NCI-H1417 (cell line): ENCODE measurements at places on chromosomes 3 and 15.

GRCh38 chr3:126053949-126054569, 29.9 kb downstream of the SLC41A3 start:
- DNase-seq = no peak

GRCh38 chr3:196499807-196500524, 3.6 kb downstream of the RNF168 start:
- no peak for DNase-seq

DNA sequence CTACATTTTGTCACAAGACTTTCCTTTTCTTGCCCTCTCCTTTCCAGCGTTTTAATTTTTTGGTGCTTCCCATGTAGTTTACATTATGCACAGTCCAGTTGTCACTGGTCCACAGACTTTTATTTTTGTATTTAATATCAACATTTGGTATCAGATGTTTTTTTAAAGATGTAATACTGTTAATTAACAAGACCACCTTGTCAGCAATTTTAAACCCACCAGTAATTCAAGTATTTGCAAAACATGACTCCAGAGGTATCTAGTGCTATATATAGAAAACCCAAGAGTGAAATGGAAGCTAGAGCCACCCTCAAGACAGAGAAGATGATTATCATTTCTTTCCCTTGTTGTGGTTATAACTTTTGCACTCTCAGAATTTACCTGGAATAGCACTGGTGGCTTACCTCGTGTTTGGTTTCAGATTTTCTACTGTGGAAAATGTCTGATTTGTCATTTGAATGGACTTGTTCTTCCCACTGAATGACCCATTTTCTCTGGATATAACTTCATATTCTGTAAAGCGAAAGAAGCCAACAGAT, 56.2 kb downstream of the TFG start:
- DNase-seq = no peak

DNA sequence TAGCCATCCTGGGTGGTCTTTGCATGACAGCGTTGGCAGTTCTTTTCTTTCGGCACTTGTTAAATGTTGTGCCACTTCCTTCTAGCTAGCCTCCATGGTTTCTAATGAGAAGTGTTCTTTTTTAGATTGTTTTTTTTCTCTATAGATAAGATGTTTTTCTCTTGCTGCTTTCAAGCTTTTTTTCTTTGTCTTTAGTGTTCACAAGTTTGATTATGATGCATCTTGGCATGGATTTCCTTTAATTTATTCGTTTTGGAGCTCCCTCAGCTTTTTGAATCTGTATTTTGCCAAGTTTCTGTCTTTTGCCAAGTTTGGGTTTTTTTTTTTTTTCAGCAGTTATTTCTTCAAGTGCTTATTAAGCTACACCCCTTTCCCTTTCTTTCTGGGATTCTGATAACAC, 53.1 kb downstream of the TM2D3 start:
- no peak for DNase-seq

GRCh38 chr15:36090286-36090946, 489.0 kb upstream of the CDIN1 start:
- DNase-seq = peak; percentile 56

DNA sequence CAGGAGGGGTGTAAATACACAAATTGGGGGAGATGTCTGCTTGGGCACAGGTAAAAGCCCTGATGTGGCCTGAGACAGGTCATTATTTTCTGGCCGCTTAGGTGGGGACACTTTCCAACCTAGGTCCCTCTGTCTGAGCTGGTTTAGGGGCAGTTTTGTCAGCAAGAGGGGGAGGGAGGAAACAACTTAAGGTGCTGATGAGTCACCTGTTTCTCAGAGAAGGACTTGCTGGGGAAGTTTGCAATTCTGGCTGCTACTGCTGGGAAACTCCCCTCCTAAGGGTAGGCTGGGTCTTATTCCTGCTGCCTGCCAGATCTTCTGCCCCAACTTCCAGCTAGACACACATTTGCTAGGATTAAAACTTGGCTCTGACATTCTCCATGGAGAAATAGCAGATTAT, 4.8 kb upstream of the RHOV start:
- no peak for DNase-seq

GRCh38 chr3:31079689-31080088, 185.2 kb upstream of the GADL1 start:
- no peak for DNase-seq

GRCh38 chr3:152056987-152057386, 183.5 kb downstream of the SUCNR1 start:
- no peak for DNase-seq

GRCh38 chr15:60762638-60763037, 283.7 kb upstream of the ICE2 start:
- no peak for DNase-seq

GRCh38 chr3:58874795-58875194, 175.0 kb downstream of the CFAP20DC start:
- no peak for DNase-seq

- DNase-seq = no peak
Observed at GRCh38 chr3:108297647-108298046, 1.3 kb downstream of the HHLA2 start.

DNA sequence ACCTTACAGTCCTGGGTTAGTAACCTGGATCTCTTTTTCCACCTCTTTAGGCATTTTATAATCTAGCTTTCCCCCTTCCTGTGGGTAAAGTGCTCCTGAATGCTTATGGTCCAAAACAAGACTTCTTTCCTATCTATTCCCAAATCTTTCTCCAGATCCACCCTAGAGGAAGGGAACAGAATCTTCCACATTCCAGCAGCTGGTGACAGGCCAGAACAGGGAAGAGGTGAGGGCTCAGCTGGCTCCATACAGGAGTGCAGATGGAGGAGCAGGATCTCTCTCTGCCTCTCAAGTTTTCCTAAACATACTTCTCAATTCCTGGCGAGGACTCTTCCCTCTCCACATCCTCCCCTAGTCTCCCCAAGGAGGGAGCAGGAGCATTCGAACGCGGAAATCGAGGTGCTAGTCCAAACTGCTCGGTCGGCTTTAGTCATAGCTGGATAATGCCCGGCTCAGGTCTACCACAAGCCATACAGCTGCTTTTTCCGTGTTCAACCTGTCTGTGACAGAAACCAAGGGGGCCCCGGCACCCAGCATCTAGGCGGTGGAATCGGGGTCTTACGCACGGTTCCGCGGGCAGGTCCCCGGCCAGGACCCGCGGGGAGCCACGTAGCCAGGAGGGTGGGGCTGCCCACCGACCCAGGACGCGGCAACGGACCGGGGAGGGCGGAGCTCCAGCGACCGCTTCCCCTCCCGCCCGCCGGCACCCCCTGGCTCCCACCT, 4.0 kb downstream of the RASSF1 start:
- peak; percentile 49 for DNase-seq

GRCh38 chr3:64291956-64292355, 66.7 kb upstream of the PRICKLE2 start:
- DNase-seq = no peak

DNA sequence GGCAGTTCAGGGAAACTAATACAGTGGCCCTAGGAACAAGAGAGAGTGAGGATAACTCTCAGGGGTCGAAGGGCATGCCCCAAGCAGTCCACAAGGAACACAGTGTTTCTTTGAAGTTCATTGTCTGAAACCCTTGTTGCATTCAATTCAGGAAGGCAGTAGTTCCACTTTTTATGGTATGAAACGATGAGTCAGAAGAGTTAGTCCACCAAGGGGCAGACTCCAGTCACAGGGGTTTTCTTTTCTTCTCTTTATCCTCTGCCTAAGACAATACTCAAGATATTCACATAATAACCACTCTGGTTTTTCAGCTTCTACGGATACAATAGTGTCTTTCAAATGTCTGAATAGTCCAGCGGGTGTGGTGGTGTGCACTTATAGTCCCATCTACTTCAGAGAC, 23.7 kb upstream of the TICRR start:
- no peak for DNase-seq

- DNase-seq = no peak
Observed at GRCh38 chr3:62414786-62415185, 41.4 kb upstream of the FEZF2 start.
